Suprapubic skin (tissue), 4 donors: ENCODE measurements at places on chromosomes 16 and 17.

DNA sequence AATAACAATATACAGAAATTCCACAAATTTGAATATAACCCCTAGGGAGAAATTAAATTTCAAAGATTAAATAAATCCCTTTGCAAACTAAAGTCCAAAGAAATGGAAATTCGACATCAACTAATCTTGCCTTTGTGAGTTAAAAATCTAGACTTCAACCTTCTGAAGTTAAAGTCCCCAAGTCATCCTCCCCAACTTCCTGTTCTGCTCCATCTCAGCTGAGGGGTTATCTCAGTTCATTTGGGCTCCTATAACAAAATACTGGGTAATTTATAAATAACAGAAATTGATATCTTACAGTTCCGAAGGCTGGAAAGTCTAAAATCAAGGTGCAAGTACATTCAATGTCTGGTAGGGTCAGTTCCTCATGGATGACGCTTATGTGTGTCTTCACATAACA lies 22.8 kb upstream of the KDM6B start:
- DNase-seq = no peak

- DNase-seq = no peak
These were observed 1.5 kb upstream of the CLEC10A start for GRCh38 chr17:7081341-7082062.

GRCh38 chr17:27733773-27734172 lies 66.6 kb downstream of the NOS2 start:
- DNase-seq = no peak

DNA sequence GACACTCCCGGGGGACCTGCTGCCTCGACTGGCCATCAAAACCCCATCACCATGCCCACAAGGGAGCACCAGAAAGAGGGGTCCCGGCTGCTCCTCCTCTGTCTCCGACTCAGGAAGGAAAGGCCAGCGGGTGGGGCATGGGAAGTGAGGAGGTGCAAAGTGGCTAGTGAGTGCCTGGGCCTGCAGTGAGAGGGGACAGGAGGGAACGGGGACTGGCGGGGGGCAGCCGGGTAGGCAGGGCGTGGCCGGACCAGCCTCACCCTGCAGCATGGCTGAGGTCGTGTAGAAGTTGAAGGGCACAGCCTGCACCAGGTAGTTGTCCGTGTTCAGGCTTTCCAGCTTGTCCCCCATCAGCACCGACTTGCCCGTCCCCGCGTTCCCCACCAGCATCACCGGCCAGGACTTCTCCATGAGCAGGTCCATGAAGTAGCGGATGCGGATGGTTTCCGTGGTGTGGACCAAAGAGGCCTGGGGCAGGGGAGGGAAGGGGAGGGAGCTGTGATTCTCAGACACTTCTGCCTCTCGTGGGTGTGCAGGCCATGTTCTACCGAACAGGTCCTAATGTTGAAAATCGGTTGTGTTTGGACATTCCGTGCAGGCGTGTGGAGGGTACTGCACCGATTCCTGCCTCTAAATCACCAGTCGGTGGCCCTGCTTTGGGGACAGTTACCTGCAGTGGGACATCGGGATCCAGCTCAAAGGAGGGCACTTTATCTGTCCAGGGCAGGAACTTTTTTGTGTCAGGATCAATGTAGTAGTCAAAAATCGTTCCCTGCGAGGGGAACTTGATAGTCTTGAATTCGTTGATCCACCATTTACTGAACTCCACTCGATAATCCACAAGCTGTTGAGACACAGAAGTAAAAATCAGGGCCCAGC lies 91.7 kb downstream of the DNAH17 start:
- DNase-seq = no peak

GRCh38 chr16:85372627-85373372 lies 240.3 kb upstream of the GSE1 start:
- DNase-seq = no peak

GRCh38 chr16:57474671-57475661 lies 11.3 kb downstream of the DOK4 start:
- DNase-seq = peak; percentile 59

GRCh38 chr17:29571883-29572681 lies 3.6 kb downstream of the TP53I13 start:
- no peak for DNase-seq

- DNase-seq = no peak
These were observed 115.9 kb downstream of the ZFHX3 start for GRCh38 chr16:72932050-72932449.

DNA sequence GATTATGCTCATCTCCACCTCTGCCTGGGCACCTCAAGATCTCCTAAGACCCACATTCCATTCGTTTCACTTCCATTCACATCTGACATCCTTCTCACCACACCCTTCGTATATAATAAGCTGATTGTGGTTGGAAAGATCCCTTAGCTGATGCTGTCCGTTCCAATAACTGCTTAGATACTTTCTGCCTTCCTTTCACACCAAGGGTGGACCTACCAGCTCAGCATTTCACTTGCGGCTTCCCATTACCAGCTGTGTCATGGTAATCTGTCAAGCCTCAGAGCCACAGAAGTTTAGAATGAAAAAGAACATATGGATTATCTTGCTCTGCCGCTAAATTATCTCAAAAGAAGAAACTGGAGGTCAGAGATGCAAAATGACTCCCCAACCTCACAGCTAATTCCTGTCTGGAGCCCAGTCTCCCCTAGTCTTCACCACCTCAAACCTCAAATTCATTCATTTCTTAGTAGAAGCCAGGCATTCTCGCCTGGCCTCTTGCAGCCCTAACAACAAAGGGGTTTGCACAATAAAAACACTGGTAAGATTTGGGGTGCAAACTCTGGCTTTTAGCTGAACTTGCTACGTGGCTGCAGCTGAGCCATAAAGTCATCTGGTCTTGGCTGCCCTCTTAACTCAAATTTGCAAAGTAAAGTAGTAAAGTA lies 182.8 kb upstream of the HS3ST3A1 start:
- DNase-seq = no peak

GRCh38 chr17:30361766-30362279 lies 16.9 kb upstream of the CPD start:
- no peak for DNase-seq

GRCh38 chr16:68760671-68761275 lies 23.7 kb downstream of the CDH1 start:
- no peak for DNase-seq

GRCh38 chr16:47162670-47163420 lies 19.1 kb upstream of the NETO2 start:
- no peak for DNase-seq

- DNase-seq = no peak
These were observed 44.4 kb downstream of the MGAT5B start for GRCh38 chr17:76912421-76913164.

DNA sequence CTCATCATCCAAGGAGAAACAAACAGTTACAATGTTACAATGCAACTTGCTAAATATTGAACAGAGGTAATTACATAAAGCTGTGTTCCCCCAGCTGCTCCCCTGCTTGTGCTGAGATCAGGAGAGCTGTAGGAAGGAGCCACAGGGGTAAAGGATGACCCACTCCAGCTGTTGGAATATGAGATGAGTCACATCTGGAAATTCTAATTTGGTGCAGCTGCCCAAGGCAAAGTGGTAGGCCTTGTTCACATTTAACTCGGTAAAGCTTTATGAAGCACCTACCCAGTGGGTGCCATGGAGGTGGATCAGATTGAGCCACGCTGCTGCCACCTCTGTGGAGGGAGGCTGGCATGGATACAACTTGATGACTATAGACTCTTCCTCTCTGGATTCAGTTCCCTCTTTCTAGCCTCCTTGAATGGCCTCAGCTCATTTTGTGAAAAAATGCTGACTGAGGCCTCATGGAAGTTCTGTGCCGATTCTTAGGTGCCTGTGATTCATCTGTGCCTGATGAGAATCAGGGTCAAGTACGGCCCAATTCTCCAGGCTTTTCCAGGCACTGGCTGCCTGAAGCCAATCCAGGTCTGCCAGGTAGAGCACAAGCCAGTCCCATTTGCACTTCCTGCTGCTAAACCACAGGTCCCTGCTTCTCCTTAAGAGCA lies 7.4 kb downstream of the ZNF689 start:
- DNase-seq = no peak

DNA sequence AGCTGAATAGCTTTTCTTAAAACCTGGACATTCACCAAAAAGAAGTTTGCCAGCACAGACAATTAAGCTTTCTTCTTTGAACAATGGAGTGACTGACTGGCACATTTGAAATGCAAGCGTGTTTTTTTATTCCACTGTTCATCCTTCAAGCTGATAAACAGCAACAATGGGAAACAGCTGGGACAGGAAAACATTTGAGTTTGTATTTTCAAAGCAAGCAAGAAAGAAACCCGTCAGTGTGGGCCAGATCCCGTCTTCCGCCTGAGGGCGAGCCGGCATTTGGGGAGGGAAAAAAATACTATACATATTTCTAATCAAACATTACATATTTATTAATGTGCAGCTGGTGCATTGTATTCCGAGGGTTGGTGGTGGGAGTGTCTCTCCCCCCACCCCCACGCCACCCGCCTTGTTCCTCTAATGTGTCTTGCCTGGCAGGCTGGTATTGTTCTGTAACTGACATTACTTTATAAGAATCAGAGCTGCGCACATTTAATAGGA lies 94.3 kb downstream of the CYLD start:
- DNase-seq = no peak

GRCh38 chr16:24440306-24440705 lies 99.1 kb upstream of the RBBP6 start:
- no peak for DNase-seq

DNA sequence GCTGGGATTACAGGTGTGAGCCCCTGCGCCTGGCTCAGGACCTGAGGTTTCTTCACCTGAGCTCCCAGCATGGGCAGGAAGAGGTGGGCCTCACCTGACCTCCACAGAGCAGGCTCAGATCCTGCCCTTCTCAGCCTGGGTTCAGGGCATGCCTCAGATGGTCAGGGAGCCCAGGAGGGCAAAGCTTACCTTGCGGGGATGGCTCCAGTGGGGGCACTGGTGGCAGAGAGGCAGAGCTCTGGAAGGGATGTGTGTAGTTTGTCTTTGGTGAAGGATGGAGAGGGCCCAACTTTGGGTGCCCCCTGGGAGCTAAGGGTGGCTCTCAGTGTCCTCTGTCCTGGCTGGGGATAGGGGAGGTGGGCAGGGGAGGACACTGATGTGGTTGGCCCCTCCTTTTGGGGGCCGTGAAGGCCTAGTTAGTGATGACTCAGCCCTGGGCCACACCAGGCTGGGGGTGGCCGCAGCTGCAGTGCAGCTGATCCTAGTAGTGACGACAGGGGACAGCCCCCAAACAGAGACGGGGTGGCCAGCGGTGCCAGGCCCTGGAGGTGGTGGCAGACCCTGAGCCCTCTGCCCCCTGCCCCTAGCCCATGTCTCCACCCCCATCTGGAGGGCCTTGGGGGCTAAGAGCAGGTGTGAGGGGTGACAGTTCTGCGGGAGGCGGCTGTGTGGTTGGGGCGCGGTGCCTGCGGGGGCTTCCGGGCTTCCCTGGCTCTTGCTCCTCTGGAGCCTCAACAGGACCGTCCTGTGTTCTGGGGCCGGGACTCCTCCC lies 5.8 kb downstream of the NHERF2 start:
- peak; percentile 65 for DNase-seq
